ENCODE measurements at places on chromosomes 2 and 18. TPM values are rescaled to one million over a fixed set of nuclear protein-coding genes. Genes with fewer than 3 reads are reported as not detected.

MBD1 gene
- total RNA-seq: 68.7 TPM

RNF125 gene
- 8.0 TPM for total RNA-seq

CRIM1 gene
- total RNA-seq: 57.2 TPM

KCNF1 gene
- 1.3 TPM for total RNA-seq

CHRNG gene
- 19.5 TPM for total RNA-seq

AAK1 gene
- 30.2 TPM for total RNA-seq

CGREF1 gene
- 1.6 TPM for total RNA-seq
